ENCODE measurements at places on chromosomes 5 and 9. TPM values are rescaled to one million over a fixed set of nuclear protein-coding genes. Genes with fewer than 3 reads are reported as not detected.

DNA sequence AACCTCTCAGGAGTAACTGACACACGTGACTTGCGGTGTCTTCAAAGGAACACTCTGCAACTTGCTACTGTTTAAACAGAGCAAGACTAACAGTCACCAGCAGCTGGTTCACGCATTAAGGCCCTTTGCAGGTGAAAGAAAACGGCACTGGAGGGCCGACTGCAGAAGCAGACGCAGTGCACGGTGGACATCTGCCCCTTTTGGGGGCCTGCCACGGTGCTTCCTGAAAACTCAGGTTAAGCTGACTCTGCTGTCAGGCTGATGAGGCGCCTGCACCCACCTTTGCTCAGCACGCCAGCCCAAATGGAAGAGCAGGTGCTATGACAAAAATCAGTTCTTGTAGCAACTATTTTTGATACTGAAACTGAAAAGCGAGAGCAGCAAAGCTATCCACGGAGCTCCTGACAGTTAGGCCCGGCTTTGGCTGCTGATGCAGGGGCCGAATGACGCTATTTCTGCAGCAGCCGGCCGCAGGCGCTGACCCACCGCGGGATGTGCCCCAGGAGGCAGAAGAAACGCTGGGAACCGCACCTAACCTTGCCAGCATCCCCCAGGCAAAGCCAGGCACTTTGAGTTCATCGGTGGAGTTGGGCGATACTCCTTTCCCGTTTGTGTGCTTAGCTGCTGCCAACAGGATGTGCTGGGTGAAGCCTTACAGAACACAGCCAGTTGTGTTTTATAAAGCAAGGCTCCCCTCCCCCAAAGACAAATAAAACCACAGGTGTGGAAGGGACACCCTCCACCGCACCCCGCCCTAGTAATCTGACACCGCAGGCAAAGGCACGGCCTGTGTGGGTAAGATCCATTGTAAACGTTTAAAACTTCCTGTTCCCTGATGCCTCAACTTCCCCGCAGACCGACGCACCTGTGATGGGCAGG, 21.1 kb upstream of the TERT start:
- peak; percentile 77 for DNase-seq

GRCh38 chr5:132102101-132102701, 28.6 kb downstream of the CSF2 start:
- DNase-seq = no peak

Gene MAMDC2
- total RNA-seq = 0.22 TPM

Gene TMEM161B
- total RNA-seq = 7.3 TPM

DNA sequence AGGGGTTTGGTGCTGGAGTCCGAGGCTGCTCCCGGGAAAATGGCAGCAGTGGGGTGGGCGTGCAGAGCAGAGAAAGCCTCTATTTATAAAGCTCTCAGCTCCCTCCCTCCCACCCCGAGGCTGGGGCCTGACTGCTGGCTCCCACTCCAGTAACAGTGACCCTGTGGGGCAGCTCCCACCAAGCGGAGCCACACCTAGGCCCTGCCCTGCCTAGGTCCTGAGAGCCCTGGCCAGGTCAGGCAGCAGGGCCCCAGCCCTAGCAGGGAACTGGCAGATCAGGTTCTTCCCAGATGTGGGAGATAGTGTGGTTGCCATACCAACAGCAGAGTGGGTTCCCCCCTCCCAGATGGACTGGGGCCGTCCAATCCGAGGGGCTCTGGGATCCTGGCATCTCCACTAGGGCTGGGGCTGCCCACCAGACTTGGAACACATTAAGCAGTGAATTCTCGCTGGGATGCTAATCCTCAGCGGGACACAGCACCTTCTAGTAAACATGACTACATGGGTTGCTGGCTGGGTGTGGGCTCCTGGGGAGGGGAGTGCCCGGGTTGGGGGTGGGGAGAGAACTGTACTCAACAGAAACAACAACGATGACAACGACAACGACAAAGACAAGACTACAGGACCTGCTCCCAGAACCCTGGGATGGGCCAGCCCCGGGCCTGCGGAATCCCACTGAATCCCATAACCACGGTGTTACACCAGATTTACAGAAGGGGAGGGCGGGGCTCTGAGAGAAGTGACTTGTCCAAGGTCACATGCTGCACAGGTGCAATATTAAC, 1.5 kb downstream of the SH3GLB2 start:
- no peak for DNase-seq

Data from right lobe of liver (tissue), 6 donors.